ENCODE measurements at places on chromosomes 2 and 18.
A peak's percentile ranks its signal among the peaks of the same experiment; 100 is the strongest.

- DNase-seq, result no peak
Observed at GRCh38 chr18:37335409-37335736, 230.2 kb downstream of the CELF4 start.

- no peak for DNase-seq
Observed at GRCh38 chr2:239879423-239880084, 145.6 kb downstream of the NDUFA10 start.

DNA sequence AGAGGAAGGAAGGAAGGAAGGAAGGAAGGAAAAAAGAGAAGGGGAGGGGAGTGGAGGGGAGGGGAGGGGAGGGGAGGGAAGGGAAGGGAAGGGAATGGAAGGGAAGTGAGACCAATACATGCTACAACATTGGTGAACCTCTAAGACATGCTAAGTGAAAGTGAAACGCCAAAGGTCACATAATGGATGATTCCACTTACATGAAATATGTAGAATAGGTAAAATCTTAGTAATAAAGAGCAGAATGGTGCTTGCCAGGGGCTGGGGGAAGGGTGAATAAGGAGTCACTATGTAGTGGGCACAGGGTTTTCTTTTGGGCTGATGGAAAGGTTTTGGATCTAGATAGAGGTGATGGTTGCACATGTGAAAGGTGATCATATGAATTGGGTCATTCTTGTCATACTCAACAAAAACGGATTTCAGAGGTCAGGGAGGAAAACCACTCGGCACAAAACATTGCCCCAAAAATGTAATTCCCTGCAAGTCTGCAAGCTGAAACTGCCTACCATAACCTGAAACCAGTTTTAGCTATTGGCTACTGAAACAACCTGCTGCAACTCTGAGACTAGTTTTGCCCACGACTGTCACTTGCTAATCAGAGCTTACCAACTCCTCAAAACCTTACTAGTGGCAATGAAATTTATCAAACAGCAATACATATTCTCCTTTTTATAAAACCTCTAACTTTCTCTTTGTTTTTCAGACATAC lies 59.2 kb downstream of the CCDC141 start:
- DNase-seq, result no peak

DNA sequence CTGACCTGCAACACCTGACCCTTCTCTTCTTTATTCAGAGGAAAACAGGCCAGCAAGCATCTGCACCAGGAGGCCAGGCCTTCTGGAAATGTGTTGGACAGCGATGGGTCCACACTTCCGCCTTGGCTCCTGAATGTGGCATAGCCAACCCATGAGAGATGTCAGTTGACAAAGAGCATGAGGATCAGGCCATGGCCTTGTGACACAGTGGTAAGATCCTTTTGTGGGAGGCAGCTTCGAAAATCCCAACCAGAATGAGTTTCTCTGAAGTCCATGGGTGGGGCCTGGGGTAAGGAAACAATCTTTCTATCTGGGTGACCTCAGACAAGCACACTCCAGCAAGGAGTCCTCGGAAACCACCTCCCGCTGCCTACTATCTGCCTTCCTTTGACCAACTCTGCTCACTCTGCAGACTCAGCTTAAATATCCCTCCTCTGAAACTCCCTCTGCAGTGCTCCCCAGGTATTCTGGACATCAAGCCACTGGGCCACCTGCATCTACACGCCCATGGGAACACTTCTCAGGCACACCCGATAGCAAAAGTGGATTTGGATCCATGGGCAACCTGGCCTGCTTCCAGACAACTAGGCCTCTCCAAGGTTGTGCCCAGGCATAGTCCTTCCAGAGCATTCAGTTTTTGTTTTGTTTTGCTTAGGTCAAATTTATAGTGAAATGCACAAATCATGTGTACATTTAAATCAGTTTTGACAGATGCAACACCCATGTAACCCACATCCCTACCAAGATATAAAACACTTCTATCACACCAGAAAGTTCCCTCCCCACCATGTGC lies 3.6 kb upstream of the SH2D6 start:
- DNase-seq, result no peak

DNA sequence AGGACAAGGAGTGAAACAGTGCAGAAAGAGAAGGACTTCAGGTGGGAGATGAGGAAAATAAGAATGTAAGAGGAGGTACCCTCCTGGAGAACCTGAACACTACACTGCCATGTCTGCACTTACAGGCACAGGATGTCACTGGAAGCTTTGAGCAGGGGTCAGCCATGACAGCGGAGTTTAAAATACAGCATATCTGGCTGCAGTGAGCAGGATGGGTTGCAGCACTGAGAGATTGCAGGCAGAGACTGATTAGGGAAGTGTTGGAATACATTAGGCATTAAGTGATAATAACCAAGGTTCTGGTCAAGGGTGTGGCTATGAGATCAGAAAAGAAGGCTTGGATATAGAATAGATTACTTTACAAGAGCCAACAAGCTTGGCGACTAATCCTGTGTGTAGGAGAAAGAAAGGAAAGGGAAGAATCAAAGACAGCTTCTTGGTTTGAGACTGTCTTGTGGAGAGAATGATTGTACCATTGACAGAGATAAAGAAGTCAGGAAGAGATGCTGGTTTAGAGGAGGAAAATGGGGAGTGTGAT lies 171.1 kb upstream of the RBMS1 start:
- no peak for DNase-seq

DNA sequence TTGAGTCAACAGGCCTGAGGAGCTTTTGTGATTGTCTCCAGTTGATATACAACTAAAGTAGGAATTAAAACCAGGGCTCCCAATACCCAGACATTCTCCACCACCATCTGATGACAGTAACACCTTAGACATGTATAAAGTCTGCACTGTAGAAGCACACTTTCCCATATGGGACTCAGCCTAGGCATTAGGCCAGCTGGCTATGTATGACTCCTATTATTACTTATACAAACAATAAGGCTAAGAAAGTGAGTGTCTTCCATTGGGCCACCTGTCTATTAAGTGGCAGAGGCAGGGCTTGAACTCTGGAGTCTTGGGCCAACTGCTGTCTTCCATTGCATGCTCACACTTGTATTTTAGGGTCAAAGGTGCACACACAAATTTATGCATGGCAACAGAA lies 32.1 kb upstream of the COLEC12 start:
- DNase-seq, result no peak

DNA sequence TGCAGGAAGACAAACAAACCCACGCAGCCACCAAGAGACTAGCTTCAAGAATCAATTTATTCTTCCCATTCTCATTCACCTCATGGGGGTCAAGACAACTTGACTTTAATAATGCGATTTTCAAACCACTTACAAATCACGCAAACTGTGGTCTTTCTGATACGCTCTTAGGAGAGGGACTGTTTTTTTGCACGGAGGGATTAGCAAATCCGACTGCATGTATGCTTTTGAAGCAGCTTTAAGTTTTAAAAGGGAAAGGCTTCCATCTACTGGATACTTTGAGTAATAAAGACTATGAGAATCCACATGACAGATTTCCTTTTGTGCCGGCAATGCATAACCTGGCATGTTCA lies 322.9 kb upstream of the KCNJ3 start:
- DNase-seq, result peak; percentile 55

GRCh38 chr18:11817229-11817628 lies 34.0 kb upstream of the CHMP1B start:
- DNase-seq, result no peak

DNA sequence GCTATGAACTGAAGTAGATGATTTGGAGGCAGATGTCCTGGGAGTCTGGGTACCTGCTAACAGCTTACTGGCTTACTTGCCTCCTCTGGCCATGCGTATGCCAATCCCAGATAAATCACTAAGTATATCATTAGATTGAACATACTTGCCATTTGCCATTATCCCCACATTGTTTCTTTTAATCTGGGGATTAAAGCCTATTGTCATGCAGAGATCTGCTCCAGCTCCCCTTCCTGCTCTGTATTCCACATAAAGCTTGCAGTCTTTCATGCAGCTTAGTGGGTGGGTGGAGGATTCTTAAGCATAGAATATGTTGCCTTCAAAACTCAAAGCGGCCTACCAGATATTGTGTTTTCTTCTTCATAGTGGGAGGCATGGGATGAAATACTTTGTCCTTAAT lies 311.8 kb upstream of the MMADHC start:
- DNase-seq, result no peak

DNA sequence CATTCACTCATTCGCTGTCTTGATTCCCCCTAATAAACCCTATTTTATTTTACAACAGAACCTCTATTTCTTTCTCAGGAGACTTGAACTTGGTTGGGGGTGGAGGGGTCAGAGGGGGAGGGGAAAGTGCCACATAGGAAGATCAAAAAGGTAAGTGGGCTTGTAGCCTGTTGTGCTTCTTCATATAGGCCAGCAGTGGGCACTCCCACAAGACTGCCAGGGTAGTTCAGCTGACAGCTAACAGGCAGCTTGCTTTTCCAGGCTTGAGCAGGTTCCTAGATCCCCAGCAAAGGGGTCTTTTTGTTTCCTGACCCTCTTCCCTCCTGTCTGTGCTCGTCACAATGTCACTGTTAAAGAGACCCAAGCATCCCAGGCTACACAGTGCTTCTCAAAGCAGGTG lies 829 bp upstream of the KIAA2012 start:
- DNase-seq, result no peak

- no peak for DNase-seq
Observed at GRCh38 chr18:22946217-22946616, 13.1 kb downstream of the RBBP8 start.

DNA sequence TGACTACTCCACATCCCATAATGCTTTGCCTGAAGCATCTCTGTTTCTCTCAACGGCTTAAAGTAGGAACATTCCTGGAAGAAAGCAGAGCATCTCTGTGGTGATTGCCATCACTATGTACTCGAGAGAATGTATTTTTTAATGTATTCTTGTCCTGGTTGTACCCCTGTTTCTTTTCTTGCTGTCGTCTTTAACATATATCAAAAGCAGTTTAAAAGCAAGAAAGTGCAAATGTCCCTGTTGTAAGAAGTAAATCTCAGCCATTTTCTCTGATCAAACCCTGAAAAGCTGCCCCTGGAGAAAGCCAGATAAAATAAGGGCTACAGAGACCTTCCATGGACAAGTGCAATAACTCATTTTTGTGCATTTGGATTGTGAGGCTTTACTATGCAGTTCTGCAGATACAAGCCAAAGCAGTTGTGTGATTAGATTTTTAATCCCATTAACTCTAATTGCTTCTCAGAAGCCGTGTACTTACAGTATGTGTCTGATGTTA lies 70.8 kb downstream of the XIRP2 start:
- no peak for DNase-seq

DNA sequence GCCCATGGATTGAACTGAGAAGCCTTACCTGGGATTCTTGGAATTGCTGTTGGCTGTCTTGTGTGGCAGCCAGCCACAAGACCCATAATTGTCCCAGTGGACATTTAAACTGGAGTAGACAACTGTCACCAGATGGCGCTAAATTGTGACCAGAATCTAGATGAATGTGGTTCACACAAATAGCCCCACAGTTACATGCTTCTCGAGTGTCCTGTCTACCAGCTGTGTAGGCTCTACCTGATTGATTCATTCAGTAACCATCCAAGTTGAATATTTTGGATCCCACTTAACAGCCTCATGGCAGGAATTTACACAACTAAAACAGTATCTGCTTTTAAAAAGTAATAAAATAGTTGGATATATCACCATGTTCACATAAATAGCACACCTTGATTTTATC lies 73.2 kb downstream of the MAP4K4 start:
- DNase-seq, result peak; percentile 42

GRCh38 chr2:19829672-19830071 lies 72.1 kb downstream of the TTC32 start:
- DNase-seq, result no peak

DNA sequence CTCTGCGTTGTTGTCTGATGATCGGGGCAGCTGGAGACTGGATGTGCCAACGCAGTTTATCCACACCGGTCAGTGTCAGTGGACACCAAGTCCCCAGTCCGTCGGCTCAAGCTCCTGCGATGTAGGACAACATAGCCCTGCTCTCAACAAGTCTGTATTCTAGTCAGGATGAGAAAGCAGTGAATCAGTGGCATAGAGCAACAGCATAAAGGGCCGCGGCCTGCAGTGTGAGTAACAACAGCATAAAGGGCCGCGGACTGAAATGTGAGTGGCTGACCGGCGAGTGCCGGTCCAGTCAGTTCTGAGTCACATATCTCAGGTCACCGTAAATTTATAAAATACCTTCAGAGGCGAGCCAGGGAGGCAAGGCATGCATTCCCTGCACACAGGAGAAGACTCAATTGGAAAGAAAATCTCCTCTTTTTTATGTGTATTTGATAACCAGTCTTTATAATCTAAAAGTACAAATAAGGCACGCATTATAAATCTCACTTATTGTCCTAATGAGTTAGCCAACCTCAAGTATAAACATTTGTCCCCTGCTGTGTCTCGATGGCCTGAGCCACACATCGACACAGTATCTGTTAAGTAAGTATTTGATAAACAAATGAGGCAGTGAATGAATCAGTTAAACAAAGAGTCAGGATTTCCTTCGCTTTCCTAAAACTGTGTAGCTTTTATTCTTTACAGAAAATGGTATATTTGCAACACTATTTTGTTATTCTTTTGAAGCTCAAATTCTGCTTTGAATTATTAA lies 33.8 kb upstream of the NFATC1 start:
- no peak for DNase-seq

DNA sequence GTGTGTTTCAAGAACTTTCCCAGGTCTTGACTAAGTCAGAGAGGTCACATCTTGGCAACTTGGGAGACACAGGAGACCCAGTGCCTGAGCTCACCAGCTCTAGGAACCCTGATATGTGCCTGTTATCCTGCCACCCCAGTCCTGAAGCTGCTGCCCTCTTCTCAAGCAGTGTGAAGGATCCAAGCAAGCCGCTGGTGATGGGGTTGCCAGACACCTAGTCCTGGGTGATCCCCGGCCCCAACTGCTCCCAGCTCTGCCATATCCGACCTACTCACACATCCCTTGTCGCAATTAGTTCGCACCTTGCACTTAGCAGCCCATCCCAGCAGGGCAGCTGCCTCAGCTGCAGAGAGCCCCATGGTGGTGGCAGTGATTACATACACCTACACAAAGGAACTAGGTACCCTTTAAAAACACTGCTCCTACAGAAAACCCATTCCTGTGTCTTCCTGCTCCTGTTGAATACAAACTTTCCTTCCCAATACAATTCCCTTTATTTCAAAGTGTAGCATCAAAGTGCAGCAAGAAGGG lies 247.2 kb upstream of the RAB12 start:
- DNase-seq, result no peak

DNA sequence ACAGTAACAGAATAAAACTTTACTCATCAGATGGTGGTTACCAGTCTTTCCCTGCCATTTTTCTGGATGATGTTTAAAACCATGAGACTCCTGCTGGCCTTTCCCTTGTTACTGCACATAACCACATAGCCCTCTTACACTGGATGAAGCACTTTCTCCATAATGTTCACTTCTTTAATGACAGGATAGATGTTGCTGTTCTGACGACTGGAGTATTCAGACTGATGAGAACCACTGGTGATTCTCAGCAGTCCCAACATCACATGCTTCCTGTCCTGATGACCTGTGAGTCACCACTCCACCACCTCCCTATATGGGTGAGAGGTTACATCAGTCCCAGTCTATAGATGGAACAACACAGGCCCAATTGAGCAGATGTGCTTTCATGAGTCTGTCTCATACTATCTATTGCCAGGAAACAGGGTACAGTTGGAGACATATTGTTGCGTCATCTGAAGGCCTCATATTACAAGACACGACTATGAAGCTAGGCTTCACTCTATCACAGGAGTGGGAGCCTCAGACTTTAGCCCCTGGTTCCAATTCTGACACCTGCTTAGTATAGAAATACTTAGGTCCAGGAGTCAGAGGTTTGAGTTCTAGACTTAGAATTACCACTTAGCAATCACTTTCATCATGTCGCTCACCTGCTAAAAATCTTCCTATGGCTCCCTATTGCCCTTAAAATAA lies 145.7 kb upstream of the KLF7 start:
- DNase-seq, result no peak

All from NCI-H1105 treated with DMSO at 0.1 percent for 48 hours (cell line).